WTC11 (cell line): ENCODE measurements at places on chromosomes 7 and 10. TPM values are rescaled to one million over a fixed set of nuclear protein-coding genes. Genes with fewer than 3 reads are reported as not detected.

The NPC1L1 gene
- total RNA-seq = 0.15 to 0.18 TPM (median 0.16 TPM) in 3 replicates

The GSTO2 gene
- total RNA-seq = 10.7 to 18.7 TPM (median 17.6 TPM) in 3 replicates

The ZMYND11 gene
- total RNA-seq = 19.2 to 22.3 TPM (median 19.7 TPM) in 3 replicates

The KNDC1 gene
- total RNA-seq = 25.7 to 26.8 TPM (median 26.6 TPM) in 3 replicates

The PNPLA8 gene
- total RNA-seq = 11.1 to 12.4 TPM (median 11.4 TPM) in 3 replicates

- no peak overlapping the region for H3K27ac ChIP-seq
- H3K36me3 ChIP-seq = no peaks in the 10 kb centered on the region
- no peak for DNase-seq
- no peak overlapping the region for H3K4me3 ChIP-seq
- 0 out of 2 replicates have a peak, but pooled peaks cover 6% of the 10 kb centered on the region for H3K4me1 ChIP-seq
- no peaks in the 10 kb centered on the region for H3K27me3 ChIP-seq
These were observed 10.0 kb downstream of the DNAJC1 start for GRCh38 chr10:21993360-21994001.

DNA sequence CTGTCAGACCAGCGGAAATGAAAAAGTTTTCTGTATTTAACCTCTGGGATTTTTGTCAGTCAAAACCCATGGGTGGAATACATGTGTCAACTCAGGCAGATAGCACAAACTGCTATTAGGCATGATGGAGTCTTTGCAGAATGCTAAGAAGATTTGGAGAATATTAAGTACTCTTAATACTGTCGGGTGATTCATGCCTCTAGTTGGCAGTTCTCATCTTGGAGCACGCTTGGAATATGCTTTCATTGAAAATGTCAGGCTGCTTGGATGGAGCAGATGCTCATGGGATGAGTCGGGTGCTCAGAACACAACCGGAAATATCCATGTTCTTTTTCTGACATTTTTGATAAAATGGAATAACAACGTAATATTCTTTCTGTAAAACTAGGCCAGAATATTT lies 27.6 kb upstream of the PRKG1 start:
- H3K4me3 ChIP-seq = no peak overlapping the region
- no peaks in the 10 kb centered on the region for H3K27me3 ChIP-seq
- DNase-seq = no peak
- no peak overlapping the region for H3K27ac ChIP-seq
- H3K4me1 ChIP-seq = peaks cover 5% of the 10 kb centered on the region; the same call in 1 of the 2 replicates

GRCh38 chr10:77721815-77722214 lies 84.2 kb upstream of the KCNMA1 start:
- H3K4me1 ChIP-seq = peaks cover 7% of the 10 kb centered on the region; the same call in 1 of the 2 replicates
- H3K27ac ChIP-seq = no peak overlapping the region
- H3K27me3 ChIP-seq = no peaks in the 10 kb centered on the region

DNA sequence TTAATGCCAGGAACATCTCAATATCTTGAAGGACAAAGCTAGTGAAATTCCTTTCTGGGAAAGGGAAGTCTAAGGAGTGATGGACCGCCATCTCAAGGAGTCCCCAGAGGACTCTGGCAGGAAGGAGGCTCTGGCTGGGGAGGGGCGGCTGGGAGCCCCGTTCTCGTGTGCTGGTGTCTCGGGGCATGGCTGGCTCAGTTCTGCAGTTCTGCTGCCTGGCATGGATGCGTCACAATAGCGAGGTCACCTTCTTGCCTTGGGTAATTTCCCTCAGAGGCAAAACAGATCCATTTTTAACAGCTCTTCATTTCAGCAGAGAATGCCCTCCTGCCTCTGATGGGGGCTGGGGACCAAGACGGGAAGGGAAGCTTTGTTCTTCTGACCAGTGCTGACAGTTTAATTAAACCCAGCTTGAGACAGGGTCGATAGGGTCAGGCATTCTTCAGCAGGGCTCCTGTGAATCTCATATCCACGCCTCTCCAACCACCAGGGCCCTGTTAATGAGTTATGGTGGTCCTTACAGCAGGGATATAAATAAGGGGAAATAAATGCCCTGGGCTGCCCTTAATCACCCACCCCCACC lies 35.7 kb downstream of the SLIT1 start:
- H3K27me3 ChIP-seq = no peaks in the 10 kb centered on the region
- H3K27ac ChIP-seq = no peak overlapping the region
- peaks cover 9% of the 10 kb centered on the region; the same call in 1 of the 2 replicates for H3K4me1 ChIP-seq
- DNase-seq = no peak
- no peaks in the 10 kb centered on the region for H3K36me3 ChIP-seq
- no peak overlapping the region for H3K4me3 ChIP-seq

DNA sequence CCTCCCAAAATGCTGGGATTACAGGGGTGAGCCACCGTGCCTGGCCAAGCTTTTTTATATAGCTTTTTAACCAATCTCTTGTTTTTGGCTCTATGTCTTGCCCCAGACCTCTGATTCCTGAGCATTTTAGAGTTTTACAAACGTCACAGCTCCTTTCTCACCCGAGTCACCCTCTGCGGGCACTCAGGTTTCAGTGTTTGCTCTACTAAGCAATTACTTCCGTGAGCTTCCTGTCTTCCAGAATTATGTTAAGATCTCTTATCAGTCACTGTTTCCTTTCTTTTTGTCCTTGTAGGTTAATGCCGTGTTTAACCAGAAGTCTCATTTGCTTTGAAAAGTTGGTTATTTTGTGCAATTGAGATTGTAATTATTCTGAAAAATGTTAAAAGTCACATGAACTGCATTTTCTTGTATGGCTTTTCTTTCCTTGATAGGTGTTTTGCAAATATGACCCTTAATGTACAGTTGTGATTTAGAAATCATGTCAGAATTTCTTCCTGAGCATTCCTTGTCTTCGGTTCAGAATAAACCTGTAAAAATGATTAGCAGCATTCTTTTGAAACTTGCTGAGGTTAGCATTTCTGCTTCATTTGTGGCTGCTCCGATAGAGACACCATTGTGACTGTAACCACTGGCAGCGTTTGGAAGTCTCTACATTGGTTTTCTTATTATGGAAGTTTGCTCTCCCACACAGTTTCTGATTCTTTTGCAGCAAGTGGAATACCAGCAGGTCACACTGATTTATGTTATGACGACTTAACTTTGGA lies 4.5 kb upstream of the HKDC1 start:
- DNase-seq = no peak
- no peak overlapping the region for H3K4me3 ChIP-seq
- no peaks in the 10 kb centered on the region for H3K27me3 ChIP-seq

DNA sequence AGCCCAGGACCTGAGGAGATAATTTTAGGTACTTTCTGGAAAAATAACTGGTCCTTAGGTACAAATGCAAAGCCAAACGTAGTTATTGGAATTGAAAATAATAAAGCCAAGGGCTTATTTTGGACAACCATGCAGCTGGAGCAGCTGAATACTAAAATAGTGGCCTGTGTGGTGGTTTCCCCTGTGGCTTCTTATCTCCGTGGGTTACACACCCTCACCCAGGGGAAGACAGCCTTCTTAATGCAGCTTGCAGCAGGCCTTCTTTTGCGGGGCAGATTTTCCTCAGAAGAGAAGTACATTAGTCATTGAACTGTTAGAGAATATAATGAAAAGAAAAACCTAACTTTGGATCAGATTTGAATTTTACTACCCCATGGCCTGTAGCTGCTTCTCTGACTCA lies 133.5 kb downstream of the ST7 start:
- H3K27ac ChIP-seq = no peak overlapping the region
- no peak overlapping the region for H3K4me3 ChIP-seq
- peaks cover 8% of the 10 kb centered on the region for H3K4me1 ChIP-seq
- DNase-seq = no peak

DNA sequence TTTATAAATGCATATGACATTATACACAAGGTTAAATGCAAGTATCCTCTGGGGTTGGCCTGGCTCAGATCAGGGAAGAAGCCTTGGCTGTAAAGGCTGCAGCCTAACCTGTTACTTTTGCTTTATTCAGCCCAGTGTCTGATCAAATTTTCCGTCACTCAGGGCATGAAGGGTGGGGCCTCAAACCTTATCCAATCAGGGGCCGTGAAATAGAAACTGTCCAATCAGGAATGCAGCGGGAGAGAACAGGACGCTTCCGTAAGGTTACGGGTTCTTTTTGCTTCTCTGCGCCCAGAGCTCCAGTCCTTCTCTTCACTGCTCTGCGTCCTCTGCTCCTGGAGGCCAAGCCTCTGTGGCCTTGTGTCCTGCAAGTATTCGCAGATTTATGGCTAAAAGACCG lies at the start of gene ZNF716:
ZNF716 (plus strand) TSS at position 274 of the 400 bp plus-strand sequence; CDS start at position 386, 112 bp downstream.
- no peak for DNase-seq
- H3K36me3 ChIP-seq = peaks cover 45% of the 10 kb centered on the region
- H3K4me1 ChIP-seq = no peaks in the 10 kb centered on the region
- H3K4me3 ChIP-seq = no peak within 1 kb of the TSS
- H3K27ac ChIP-seq = no peak within 1 kb of the TSS

- no peak for DNase-seq
- H3K27me3 ChIP-seq = no peaks in the 10 kb centered on the region
- no peak overlapping the region for H3K4me3 ChIP-seq
These were observed 145.9 kb upstream of the EGR2 start for GRCh38 chr10:62961951-62962523.

The KLLN gene
- 0.52 to 1.1 TPM (median 1.0 TPM) in 3 replicates for total RNA-seq

The KCTD7 gene
- total RNA-seq = 10.5 to 11.6 TPM (median 10.8 TPM) in 3 replicates

GRCh38 chr10:73772281-73773151 lies 9.3 kb upstream of the CHCHD1 start:
- no peak overlapping the region for H3K27ac ChIP-seq
- H3K4me3 ChIP-seq = peak overlapping the region; percentile 91

DNA sequence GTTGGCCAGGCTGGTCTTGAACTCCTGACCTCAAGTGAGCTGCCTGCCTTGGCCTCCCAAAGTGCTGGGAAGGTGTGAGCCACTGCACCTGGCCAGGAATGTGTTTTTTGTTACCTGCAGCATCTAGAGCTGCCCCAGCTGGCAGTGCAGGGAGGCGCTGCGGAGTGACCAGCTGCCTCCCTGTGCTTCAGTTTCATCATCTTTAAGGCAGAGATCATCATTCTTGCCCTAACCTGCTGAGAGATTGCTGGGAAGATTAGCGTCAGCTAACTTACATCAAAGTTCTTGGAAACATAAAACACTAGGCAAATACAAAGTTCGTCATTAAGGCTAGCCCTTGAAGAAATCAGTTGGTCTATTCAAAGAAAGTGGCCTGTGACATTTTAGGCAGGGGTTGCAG lies 2.3 kb downstream of the ZNF282 start:
- H3K27me3 ChIP-seq = no peaks in the 10 kb centered on the region
- peaks cover 13% of the 10 kb centered on the region for H3K4me1 ChIP-seq
- H3K36me3 ChIP-seq = peaks cover 47% of the 10 kb centered on the region
- no peak for DNase-seq
- peak overlapping the region; percentile 70; the same call in 1 of the 2 replicates for H3K27ac ChIP-seq

DNA sequence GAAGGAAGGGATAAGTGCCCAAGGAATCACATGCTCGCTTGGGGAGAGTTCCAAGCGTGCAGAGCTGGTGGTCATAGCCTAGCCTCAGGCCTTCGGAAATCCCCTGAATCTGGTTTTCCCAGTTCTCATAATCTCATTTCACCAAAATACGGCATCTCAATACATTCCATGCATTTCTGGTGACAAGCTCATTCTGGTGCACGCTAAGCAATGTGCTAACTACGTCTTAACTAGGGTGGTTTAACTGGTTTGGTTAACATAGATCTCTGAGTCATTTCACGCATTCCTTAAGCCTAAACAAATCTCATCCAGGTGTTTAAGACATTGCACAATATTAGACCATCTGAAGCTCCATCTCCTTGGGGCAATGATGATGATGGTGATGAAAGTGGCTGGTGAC lies 72.9 kb upstream of the STEAP1B start:
- H3K4me3 ChIP-seq = no peak overlapping the region
- H3K27me3 ChIP-seq = no peaks in the 10 kb centered on the region; the same call in 1 of the 2 replicates
- H3K27ac ChIP-seq = no peak overlapping the region

The GCK gene
- total RNA-seq = 3.3 to 5.1 TPM (median 4.5 TPM) in 3 replicates

DNA sequence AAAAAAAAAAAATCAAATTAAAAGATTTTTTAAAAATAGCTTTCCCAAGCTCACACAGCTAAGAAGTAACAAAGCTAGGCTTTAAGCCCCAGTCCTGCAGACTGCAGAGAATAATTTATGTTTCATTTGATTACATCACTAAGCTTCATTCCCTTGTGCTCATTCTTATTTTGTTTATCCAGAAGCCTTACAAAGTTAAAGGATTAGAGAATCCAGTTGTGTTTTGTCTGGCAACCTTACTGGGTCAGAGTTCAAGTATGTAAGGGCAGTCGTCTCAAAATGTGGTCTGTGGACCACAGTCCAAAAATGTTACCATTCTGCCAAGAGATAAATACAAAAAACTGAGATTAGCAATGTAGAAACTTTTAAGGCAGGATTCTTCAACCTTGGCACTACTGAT lies 32.1 kb upstream of the EZH2 start:
- no peak for DNase-seq
- peaks cover 10% of the 10 kb centered on the region for H3K4me1 ChIP-seq
- no peaks in the 10 kb centered on the region for H3K27me3 ChIP-seq
- H3K27ac ChIP-seq = no peak overlapping the region
- no peaks in the 10 kb centered on the region for H3K36me3 ChIP-seq

The BAIAP2L1 gene
- total RNA-seq = 35.5 to 37.5 TPM (median 36.8 TPM) in 3 replicates

DNA sequence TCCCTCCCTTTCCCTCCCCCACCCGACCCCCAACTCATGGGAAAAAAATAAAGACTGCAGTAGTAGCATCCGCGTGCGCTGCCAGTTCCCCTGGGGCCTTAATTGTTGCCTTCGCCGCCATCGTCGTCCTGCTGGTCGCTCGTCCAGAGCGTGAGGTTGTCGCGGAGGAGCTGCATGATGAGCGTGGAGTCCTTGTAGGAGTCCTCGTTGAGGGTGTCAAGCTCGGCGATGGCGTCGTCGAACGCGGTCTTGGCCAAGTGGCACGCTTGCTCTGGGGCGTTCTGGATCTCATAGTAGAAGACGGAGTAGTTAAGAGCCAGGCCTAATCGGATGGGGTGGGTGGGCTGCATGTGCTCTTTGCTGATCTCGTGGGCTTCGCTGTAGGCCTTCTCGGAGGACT lies 27.0 kb downstream of the HSPB1 start:
- H3K4me1 ChIP-seq = peaks cover 14% of the 10 kb centered on the region
- H3K27me3 ChIP-seq = no peaks in the 10 kb centered on the region
- no peak overlapping the region; the same call in 1 of the 2 replicates for H3K27ac ChIP-seq
- no peak for DNase-seq
- no peak overlapping the region for H3K4me3 ChIP-seq
- peaks cover 63% of the 10 kb centered on the region for H3K36me3 ChIP-seq

The CBX3 gene
- total RNA-seq = 204 to 232 TPM (median 213 TPM) in 3 replicates

The ING3 gene
- 12.6 to 14.8 TPM (median 14.2 TPM) in 3 replicates for total RNA-seq

The FAM180A gene
- total RNA-seq = not detected in 3 replicates

The PITX3 gene
- 0.32 to 0.81 TPM (median 0.48 TPM) in 3 replicates for total RNA-seq

The TMEM213 gene
- total RNA-seq = 0.11 to 0.18 TPM (median 0.11 TPM) in 3 replicates
